ENCODE measurements at places on chromosomes 12 and 14. TPM values are rescaled to one million over a fixed set of nuclear protein-coding genes. Genes with fewer than 3 reads are reported as not detected.

ADCY4 gene
- total RNA-seq = 115 TPM

AKAP5 gene
- total RNA-seq = 0.48 TPM

CNTN1 gene
- under 0.01 TPM for total RNA-seq

UBE3B gene
- total RNA-seq = 68.2 TPM

MMP19 gene
- 0.99 TPM for total RNA-seq

GPR137C gene
- 2.1 TPM for total RNA-seq

LRRC23 gene
- 9.6 TPM for total RNA-seq

KRT83 gene
- not detected for total RNA-seq

TBC1D30 gene
- 13.8 TPM for total RNA-seq

ACSM4 gene
- total RNA-seq = not detected

SYT1 gene
- 13.2 TPM for total RNA-seq

HOXC10 gene
- 1.2 TPM for total RNA-seq

EEA1 gene
- 25.1 TPM for total RNA-seq

SPX gene
- total RNA-seq = 0.63 TPM

TEAD4 gene
- total RNA-seq = 47.5 TPM

CMA1 gene
- total RNA-seq = not detected

RNASE3 gene
- total RNA-seq = not detected

PLD4 gene
- not detected for total RNA-seq

TC2N gene
- 0.29 TPM for total RNA-seq

DEPDC4 gene
- total RNA-seq = 0.41 TPM

MANSC4 gene
- total RNA-seq = not detected

UBR7 gene
- total RNA-seq = 20.2 TPM

NTN4 gene
- total RNA-seq = 211 TPM

RAB15 gene
- total RNA-seq = 17.6 TPM

FOXG1 gene
- not detected for total RNA-seq

MAP1LC3B2 gene
- total RNA-seq = 0.82 TPM

DNAH10 gene
- not detected for total RNA-seq

ADSS1 gene
- total RNA-seq = 4.7 TPM

KLRC3 gene
- not detected for total RNA-seq

KRT71 gene
- total RNA-seq = not detected

COPS7A gene
- 72.9 TPM for total RNA-seq

SLCO1C1 gene
- total RNA-seq = not detected

SLC6A15 gene
- total RNA-seq = 10.0 TPM

MYF5 gene
- not detected for total RNA-seq

NOVA1 gene
- 4.5 TPM for total RNA-seq

TMPRSS12 gene
- not detected for total RNA-seq

FAM186B gene
- 0.12 TPM for total RNA-seq

CRIP2 gene
- total RNA-seq = 515 TPM

TSPAN8 gene
- not detected for total RNA-seq

GPRC5D gene
- not detected for total RNA-seq

ZNF385A gene
- total RNA-seq = 6.0 TPM

HOXC9 gene
- total RNA-seq = 5.7 TPM

SMOC1 gene
- not detected for total RNA-seq

TAS2R14 gene
- 5.5 TPM for total RNA-seq

TAS2R7 gene
- not detected for total RNA-seq

ETFBKMT gene
- 2.6 TPM for total RNA-seq

GLS2 gene
- total RNA-seq = 0.58 TPM

SAMD15 gene
- total RNA-seq = 3.3 TPM

MYL2 gene
- not detected for total RNA-seq

SMCO3 gene
- 0.12 TPM for total RNA-seq

COPZ1 gene
- total RNA-seq = 194 TPM

ALKBH2 gene
- total RNA-seq = 12.1 TPM

DAO gene
- total RNA-seq = not detected

TAS2R9 gene
- total RNA-seq = 0.18 TPM

ERP27 gene
- total RNA-seq = not detected

CLEC1B gene
- total RNA-seq = not detected

Data from glomerular endothelial cell (primary cell).